ENCODE measurements at places on chromosomes 4 and X.

DNA sequence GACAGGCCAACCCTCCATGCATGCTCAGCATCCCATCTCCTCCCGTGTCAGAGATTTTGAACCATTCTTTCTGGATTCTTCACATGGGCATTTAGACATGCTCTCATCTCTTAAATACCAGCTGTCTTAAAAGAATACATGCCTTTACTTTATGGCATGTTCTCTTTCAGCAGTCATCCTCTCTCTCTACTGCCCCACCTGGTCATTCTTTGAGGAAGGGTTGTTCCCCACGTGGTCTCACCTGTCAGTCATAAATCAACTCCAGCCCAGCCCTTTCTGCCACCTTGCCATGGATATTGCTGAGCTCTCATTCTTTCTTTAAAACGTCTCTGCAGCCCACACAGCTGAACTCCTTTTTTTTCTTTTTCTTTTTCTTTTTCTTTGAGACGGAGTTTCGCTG lies 111.3 kb downstream of the ARHGAP10 start:
- DNase-seq = no peak

- no peak for DNase-seq
These were observed 228.9 kb upstream of the GRID2 start for GRCh38 chr4:92074839-92075238.

GRCh38 chr4:46933686-46934085 lies 24.6 kb upstream of the COX7B2 start:
- DNase-seq = no peak

DNA sequence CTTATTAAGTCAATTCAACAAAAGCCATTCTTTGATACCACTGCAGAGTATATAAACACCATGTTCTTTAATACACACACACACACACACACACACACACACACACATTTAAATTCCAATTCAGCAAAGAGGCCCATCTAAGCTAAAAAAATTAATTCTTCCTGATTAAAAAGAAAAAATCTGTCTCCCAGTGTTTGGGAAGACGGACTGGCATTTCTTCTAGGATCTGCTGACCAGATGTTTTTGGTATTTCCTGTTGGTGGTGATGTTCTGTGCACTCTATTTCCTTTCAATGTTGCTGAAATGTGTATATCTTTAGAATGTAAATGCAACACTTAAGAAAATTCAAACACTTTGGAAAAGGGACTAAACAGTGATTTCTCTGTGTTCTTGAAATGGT lies 243.8 kb downstream of the THOC2 start:
- DNase-seq = no peak

DNA sequence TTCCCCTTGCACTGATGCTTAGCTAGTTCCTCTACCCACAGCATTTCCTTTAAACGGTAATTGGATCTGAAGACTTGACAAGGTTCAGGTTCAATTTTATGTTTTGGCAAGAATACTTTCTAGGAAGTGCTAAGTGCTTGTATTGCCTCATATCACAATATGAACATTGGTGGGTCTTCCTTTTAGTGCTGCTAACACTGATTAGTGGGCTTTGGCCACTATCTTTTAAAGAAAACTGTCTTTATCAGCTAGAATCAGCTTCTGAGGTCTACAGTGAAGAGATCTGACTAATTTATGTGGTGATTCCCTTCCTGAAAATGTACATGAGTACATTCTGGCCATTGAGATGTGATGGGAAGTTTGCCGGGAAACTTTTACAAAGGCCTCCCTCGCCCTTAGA lies 316.7 kb upstream of the KLF3 start:
- DNase-seq = no peak

DNA sequence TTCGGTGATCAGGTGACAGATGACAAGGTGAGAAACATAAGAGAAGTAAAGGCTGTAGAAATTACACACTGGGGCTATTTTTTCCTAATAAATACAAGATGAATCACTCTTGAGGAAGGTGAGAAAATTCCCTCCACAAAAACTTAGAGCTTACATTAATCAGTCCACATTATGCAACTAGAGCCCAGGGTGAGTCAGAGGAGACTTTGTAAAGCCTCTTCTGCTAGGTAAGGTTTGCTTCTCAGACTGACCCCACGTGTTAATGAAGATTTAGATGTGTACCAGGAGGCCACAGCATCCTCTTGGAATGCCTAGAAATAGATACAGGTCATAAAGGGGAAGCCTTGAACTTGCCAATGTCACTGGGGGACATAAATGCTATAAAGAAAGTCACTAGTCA lies 396.0 kb upstream of the SMIM31 start:
- DNase-seq = no peak

DNA sequence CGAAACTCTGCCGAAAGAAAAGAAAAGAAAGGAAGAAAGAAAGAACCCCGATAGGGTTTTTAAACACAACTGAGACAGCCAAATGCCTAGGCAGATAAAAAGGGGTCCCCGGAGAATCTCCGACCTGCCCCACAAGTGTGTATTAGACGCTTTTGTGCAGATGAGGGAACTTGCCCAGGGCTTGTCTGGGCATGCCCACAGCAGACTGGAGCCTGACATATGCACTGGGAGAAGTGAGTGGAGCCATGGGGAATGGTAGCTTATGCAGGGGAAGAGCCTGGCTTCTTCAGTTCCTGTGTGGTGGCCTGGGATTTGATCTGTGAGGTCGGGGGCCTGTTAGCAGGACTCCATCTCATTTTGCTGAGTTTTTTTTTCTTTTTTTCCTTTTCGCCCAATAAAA lies 199.0 kb downstream of the GPC3 start:
- no peak for DNase-seq

- no peak for DNase-seq
These were observed 367.6 kb downstream of the ARHGAP24 start for GRCh38 chr4:85842540-85842939.

GRCh38 chrX:53494436-53494835 lies 60.3 kb upstream of the HSD17B10 start:
- DNase-seq = peak; percentile 9

- no peak for DNase-seq
These were observed 53.9 kb downstream of the PROM1 start for GRCh38 chr4:16029886-16030285.

DNA sequence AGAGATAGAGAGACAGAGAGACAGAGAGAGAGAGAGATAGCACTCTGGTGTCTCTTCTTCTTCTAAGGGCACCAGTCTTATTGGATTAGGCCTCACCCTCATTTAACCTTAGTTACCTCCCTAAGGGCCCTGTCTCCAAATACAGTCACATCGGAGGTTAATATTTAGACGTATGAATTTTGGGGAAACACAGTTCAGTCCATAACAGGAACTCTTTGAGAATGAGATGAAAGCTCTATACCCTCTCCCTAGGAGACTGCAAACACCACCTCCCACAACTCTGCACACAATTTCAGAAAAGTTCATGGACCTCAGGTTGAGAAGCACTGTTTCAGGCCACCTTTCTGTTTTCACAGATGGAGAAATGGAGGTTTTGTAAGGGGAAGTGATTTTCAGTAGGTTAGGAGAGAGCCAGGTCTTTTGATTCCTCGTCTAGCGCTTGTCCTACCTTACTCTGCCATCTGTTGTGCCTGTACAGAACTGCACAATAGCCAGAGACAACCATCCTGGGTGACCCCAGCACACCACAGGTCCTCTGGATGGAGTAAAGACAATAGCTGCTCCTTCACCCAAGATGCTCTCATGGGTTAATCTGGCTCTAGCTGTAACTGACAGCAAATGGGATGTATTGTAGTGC lies 16.9 kb upstream of the LOC101059915 start:
- no peak for DNase-seq

DNA sequence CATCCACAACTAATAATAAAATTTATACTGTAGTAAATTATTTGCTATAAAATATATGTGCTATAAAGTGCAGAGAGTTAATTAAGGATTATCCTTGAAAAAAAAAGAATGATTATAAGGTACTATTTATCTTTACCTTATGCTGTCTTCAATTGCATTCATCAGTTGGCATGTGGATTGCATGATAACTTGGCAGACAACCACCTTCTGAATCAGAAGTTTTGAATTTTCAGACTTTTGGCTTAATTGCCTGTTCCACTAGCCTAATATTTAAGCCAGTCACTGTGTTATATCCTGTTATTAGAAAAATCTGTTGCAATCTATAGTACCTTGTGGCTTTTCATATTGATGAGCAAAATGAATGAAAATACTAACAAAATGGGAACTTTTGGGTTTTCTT lies 1040.3 kb upstream of the PCDH10 start:
- DNase-seq = peak; percentile 16

- no peak for DNase-seq
These were observed 1303.0 kb upstream of the AGA start for GRCh38 chr4:178745203-178745602.
